G401 (cell line): ENCODE measurements at places on chromosomes 7 and 10. TPM values are rescaled to one million over a fixed set of nuclear protein-coding genes. Genes with fewer than 3 reads are reported as not detected.

Gene HKDC1
- total RNA-seq, result 1.2 and 2.8 TPM in 2 replicates

Gene ENTPD1
- total RNA-seq, result not detected in 2 replicates

DNA sequence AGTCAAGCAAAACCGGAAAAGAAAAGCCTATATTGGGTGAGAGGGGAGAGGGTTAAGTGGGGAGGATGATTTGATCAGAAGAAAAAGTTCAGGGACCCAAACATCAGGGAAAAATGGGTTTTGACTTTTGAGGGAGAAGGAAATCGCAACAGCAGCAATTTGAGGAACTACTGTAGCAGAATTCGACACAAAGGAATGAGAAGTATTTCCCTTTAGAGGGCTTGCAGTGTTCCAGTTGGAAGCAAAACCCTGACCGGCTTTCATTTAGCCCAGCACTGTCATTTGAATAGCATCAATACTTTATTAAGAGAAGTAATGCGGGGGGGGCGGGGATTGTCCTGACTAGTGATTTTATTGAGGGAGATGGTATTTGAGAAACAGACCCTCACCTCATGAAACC is 37.2 kb upstream of the GATA3 start:
- DNase-seq, result no peak

DNA sequence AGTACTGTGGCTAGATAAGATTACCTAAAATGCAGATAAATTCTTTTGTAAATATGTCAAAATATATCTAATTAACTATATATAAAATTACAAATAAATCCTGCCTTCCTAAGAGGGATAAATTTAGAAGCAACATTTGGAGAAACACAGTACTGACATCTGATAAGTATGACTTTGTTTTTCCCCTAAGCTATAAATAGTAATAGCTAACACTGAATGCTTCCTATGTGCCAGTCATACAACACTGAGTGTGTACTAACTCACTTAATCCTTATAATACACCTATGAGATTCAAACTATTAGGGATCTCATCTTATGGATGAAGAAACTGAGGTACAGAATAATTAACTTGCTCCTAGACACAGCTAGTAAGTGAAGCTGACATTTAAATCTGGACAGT is 733.4 kb downstream of the MAGI2 start:
- no peak for DNase-seq

- no peak for DNase-seq
Observed at GRCh38 chr7:30347226-30348082, 63.1 kb downstream of the ZNRF2 start.

- DNase-seq, result no peak
Observed at GRCh38 chr10:5198386-5198785, 1.7 kb downstream of the AKR1C4 start.

Gene CABCOCO1
- 0.58 TPM in 1 of 2 replicates, not detected in the other for total RNA-seq

DNA sequence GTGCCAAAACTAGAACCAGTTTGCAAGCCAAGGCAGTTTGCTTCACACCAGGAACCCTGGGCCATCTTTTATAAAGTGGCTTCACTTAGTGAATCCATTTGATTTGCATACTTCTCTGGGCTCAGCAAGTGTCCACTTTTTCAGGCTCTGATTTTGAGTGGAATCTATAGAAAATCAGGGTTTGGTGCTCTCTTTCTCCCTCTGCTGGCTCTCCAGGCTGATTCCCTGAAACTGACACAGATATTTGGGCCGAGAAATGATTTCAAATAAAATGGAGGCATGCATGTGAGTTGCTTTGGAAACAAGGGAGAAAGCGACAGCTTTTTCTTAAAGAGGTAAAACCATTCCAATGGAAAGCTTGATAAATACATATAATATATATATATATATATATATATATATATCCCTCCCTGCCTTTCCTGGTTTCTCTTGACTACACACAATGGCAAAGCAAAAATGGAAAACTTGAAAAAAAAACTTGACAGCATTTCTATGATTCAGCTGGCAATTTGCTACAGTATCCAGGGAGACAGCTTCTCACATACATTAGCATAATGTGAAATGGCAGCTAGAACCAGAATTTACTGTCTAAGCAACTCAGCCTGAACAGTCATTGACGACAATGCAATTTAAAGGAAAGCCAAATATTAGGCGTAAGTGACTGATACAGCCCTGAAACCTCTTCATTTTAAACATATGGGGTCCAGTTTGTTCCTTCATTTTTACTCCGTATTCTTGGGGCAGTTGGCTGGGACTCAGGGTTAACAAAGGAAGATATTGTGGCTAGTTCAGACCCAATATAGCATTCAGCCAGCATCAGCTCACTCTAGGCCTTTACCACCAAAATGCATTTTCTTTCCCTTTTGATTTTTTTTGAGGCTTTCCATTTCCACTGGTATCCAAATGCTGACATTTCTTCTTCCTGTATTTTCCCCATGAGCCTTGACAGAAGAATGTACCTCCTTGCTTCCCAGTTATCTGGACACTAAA is 188.5 kb downstream of the TMEM178B start:
- DNase-seq, result peak; percentile 51

DNA sequence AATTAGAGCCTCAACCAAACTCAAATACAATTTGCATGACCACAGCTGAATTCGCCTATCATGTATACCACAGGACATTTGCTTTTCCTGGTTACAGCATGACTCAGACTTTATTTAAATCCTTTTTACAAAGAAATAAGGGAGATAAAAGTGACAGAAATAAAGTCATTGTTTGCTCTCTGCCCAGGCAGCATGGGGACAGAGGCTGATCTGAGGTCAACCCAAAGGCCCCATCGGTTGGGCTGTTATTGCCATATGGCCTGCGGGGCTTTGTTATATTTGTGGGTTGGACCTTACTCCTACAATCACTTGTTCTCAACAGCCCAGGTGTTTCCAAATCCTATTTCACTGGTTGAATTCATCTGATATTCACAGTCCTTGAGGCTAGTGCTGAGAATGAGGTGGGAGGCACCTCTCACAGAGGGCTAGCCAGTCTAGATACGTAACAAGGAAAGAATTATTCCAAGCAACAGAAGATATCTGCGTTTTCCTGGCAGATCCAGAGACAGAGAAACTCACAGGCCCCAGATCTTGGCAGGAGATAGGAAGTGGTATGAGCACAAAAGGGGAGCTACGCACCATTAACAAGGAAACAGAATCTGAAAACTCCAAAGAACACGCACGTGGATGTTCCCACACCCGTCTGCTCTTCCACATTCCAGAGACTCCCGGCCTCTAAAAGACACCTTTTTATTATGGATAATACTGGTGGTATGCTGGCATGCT is 117.3 kb downstream of the HIPK2 start:
- no peak for DNase-seq

DNA sequence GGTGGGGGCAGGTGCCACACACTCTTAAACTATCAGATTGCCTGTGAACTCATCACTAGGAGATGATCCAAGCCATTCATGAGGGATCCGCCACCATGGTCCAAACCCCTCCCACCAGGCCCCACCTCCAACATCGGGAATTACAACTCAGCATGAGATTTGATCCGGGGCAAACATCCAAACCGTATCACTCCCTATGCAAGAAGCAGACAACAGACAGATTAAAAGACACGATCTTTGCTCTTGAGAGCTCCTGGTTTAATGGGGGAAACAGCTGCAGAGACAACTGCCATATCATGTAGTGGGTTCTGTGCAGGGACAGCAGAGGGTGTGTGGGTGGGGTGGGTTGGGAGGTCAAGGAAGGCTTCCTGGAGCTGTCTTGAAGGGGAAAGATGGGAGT is 123.6 kb downstream of the EMX2 start:
- DNase-seq, result no peak

Gene PRF1
- total RNA-seq, result not detected in 2 replicates

DNA sequence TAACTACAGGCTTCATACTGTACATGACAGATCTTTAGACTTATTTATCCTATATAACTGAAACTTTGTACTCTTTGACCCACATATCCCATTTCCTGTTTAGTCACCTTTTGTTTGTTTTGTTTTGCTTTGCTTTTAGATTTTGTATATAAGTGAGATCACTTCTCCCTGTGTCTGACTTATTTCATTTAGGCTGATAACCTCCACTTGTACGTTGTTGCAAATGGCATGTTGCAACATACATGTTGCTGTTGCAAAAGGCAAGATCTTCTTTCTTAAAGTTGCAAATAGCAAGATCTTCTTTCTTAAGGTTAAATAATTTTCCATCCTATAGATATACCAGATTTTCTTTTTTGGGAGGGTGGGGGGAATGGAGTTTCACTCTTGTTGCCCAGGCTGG is 341.5 kb downstream of the OTUD1 start:
- DNase-seq, result no peak

DNA sequence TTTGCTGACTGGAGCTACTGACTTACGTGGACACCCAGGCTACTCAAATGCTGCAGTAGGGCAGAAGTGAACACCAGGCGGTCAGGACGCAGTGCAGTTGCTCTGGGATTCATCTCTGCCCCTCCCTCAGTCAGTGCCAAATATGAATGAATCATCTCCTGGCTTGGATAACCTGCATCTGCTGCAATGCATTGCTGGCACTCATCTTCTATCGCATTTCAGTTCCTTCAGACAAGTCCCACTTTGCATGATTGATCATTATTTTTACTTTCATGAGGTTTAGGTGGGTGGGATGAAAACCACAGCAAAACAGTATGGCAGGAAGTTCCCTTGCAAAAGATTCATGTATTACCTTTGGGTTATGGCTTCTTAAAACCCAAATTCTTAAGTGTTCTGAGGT is 224.6 kb upstream of the NRP1 start:
- DNase-seq, result no peak

GRCh38 chr10:22314852-22315251 is 1.3 kb upstream of the COMMD3 start:
- DNase-seq, result no peak

Gene MKRN1
- 54.2 and 81.9 TPM in 2 replicates for total RNA-seq

DNA sequence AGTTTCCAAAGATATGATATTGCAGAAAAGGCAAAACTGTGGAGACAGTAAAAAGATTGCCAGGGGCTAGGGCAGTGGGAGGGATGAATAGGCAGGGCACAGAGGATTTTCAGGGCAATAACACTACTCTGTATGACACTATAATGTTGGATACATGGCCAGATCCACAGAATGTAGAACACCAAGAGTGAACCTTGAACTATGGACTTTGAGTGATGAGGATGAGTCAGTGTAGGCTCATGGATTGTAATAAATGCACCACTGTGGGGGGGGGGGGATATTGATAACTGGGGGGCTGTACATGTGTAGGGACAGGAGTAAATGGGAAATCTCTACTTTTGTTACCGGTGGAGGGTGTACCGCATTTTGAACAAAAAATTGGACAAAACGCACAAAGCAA is 77.4 kb downstream of the ALOX5 start:
- DNase-seq, result no peak

GRCh38 chr10:89535171-89536012 is at the start of gene SLC16A12:
TSS of gene SLC16A12 (minus strand) at chr10:89535594. CDS start at chr10:89462578, 73,016 bp downstream.
- DNase-seq, result no peak

GRCh38 chr10:34107626-34108516 is 707.2 kb downstream of the PARD3 start:
- no peak for DNase-seq

- DNase-seq, result no peak
Observed at GRCh38 chr7:137935884-137936508, 65.9 kb downstream of the CREB3L2 start.

GRCh38 chr10:89574368-89574767 is 39.0 kb upstream of the SLC16A12 start:
- no peak for DNase-seq

Gene PDLIM1
- not detected in 2 replicates for total RNA-seq

Gene METTL27
- total RNA-seq, result not detected in 2 replicates

DNA sequence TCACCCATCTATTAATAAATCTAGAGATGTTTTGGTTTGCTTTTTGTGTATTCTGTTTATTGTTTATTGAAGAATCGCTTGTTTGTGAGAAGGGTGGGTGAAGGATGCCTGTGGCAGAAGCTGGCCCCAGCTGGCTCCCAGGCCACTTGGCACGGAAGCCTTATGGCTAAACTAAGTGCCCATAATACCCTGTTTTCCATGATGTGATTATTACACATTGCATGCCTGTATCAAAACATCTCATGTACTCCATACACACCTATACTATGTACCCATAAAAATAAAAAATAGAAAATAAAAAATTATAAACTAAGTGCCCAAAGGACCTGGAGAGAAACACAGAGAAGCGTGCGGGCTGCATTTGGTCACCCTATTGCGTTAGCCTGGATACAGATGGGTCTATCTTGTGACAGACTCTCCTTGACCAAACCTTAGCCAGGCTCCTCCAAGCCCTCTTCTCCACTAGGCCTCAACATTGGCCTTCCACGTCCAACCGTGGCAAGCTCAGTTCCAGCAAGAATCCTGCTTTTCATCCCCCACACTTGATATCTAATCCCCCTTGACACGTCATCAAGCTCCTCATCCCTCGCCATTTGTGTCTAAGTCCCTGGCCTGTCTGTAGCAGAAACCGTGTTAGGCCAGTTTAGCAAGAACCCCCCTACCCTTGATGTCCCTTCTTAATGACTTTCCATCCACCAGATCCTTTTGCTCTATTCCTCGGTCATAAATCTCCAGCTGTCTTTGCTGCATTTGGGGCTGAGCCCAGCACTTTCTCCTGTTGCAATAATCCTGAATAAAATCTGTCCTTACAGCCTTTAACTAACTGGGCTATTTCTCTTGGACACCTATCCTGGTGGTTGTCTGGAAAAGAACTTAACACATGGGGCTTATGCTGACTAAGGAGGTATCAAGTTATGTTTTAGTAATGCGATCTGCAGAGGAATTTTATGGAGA is 245.2 kb downstream of the TNS3 start:
- peak; percentile 32 for DNase-seq

- DNase-seq, result no peak
Observed at GRCh38 chr7:69878015-69878414, 279.7 kb downstream of the AUTS2 start.

Gene CCDC6
- total RNA-seq, result 28.1 and 43.5 TPM in 2 replicates

Gene TNS3
- total RNA-seq, result 35.4 and 37.3 TPM in 2 replicates

DNA sequence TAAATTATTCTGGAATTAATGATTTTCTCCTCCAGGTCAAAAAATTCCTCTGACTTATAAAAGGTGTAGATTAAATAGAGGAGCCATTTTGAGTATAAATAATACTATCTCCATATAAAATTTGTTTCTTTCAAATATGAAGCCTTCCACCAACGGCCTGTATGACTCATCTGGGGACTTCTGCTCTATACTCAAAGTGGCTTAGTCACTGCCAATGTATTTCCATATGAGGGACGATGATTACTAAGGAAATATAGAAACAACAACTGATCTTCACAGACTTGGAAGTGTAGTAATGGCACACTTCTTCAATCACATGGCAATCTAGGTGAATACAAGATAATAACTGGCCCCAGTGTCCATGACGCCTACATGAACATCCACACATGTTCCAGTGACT is 335.6 kb upstream of the HGF start:
- DNase-seq, result no peak

GRCh38 chr7:30142710-30143109 is 7.9 kb downstream of the MTURN start:
- no peak for DNase-seq
